Bronchial epithelial cell (primary cell): ENCODE measurements at places on chromosomes 6 and 20. TPM values are rescaled to one million over a fixed set of nuclear protein-coding genes. Genes with fewer than 3 reads are reported as not detected.

HTR1B gene
- total RNA-seq = under 0.01 and 0.26 TPM in 2 replicates

PSORS1C1 gene
- total RNA-seq = 5.1 and 6.3 TPM in 2 replicates

DNPH1 gene
- 59.8 and 75.4 TPM in 2 replicates for total RNA-seq

IL17F gene
- total RNA-seq = not detected in 2 replicates

PTGIS gene
- total RNA-seq = 0.13 and 4.7 TPM in 2 replicates

SAMD3 gene
- not detected in 2 replicates for total RNA-seq

SMIM8 gene
- 5.0 and 7.2 TPM in 2 replicates for total RNA-seq

SASH1 gene
- 3.9 and 9.0 TPM in 2 replicates for total RNA-seq

RCAN2 gene
- under 0.01 TPM in 1 of 2 replicates, not detected in the other for total RNA-seq

HLA-DPA1 gene
- 0.26 and 1.1 TPM in 2 replicates for total RNA-seq

C2 gene
- 0.26 and 0.53 TPM in 2 replicates for total RNA-seq

FAM217A gene
- not detected in 2 replicates for total RNA-seq

BPIFB3 gene
- total RNA-seq = not detected in 2 replicates

TMEM217 gene
- total RNA-seq = 0.26 and 0.38 TPM in 2 replicates

STMND1 gene
- total RNA-seq = not detected in 2 replicates

PTCHD4 gene
- total RNA-seq = 1.8 and 2.6 TPM in 2 replicates

SNAP25 gene
- not detected in 2 replicates for total RNA-seq

ARFRP1 gene
- 49.2 and 55.5 TPM in 2 replicates for total RNA-seq

GRM4 gene
- total RNA-seq = under 0.01 TPM in 1 of 2 replicates, not detected in the other

HLA-DRB5 gene
- not detected in 2 replicates for total RNA-seq

ME1 gene
- 18.2 and 37.6 TPM in 2 replicates for total RNA-seq

KIF6 gene
- total RNA-seq = not detected in 2 replicates

ADGRB3 gene
- not detected in 2 replicates for total RNA-seq

SRSF3 gene
- total RNA-seq = 200 and 206 TPM in 2 replicates

LY86 gene
- not detected in 2 replicates for total RNA-seq
